Endothelial cell of coronary artery (primary cell): ENCODE measurements at places on chromosomes 2 and 18. TPM values are rescaled to one million over a fixed set of nuclear protein-coding genes. Genes with fewer than 3 reads are reported as not detected.

ABI2 gene
- total RNA-seq, result 23.6 and 40.0 TPM in 2 replicates

MARCO gene
- not detected in 2 replicates for total RNA-seq

CHRND gene
- not detected in 2 replicates for total RNA-seq

CYP27C1 gene
- total RNA-seq, result under 0.01 and 0.28 TPM in 2 replicates

SCN7A gene
- not detected in 2 replicates for total RNA-seq

NRP2 gene
- total RNA-seq, result 46.2 and 47.0 TPM in 2 replicates
